ENCODE measurements at places on chromosomes 7 and 10. TPM values are rescaled to one million over a fixed set of nuclear protein-coding genes. Genes with fewer than 3 reads are reported as not detected.

- H3K27me3 ChIP-seq = no peaks in the 10 kb centered on the region
- no peak overlapping the region for H3K4me3 ChIP-seq
- H3K27ac ChIP-seq = no peak overlapping the region
- no peaks in the 10 kb centered on the region for H3K4me1 ChIP-seq
- DNase-seq = no peak
Measured at GRCh38 chr7:82335927-82336326, 107.7 kb downstream of the CACNA2D1 start.

DNA sequence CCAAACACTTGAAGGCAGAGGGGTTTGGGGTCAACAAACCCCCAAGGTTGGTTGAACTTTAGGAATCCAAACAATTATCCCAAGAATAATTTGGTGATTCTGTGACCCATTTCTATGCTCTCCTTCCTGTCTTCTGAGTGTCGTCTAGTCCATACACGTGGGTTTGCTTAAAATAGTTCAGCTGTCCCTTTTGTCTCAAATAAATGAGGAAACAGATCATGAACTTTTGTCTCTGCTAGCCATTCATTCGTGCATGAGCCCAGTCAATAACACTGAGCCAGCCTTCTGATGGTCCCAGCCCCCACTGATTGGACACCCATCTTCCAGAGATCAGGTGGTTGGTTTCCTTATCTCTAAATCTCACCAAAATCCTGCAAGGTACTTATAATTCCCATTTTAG is 255.4 kb downstream of the PRPF18 start:
- no peaks in the 10 kb centered on the region for H3K36me3 ChIP-seq
- H3K4me3 ChIP-seq = no peak overlapping the region
- peaks cover 6% of the 10 kb centered on the region for H3K27me3 ChIP-seq
- DNase-seq = no peak

GRCh38 chr7:101701153-101701794 is 72.2 kb upstream of the MYL10 start:
- H3K4me3 ChIP-seq = no peak overlapping the region
- H3K27me3 ChIP-seq = peaks cover 34% of the 10 kb centered on the region
- H3K4me1 ChIP-seq = no peaks in the 10 kb centered on the region
- no peaks in the 10 kb centered on the region for H3K36me3 ChIP-seq
- no peak for DNase-seq

GRCh38 chr7:138429577-138430250 is 30.3 kb upstream of the TRIM24 start:
- H3K27ac ChIP-seq = no peak overlapping the region
- no peak overlapping the region for H3K4me3 ChIP-seq
- H3K36me3 ChIP-seq = no peaks in the 10 kb centered on the region

DNA sequence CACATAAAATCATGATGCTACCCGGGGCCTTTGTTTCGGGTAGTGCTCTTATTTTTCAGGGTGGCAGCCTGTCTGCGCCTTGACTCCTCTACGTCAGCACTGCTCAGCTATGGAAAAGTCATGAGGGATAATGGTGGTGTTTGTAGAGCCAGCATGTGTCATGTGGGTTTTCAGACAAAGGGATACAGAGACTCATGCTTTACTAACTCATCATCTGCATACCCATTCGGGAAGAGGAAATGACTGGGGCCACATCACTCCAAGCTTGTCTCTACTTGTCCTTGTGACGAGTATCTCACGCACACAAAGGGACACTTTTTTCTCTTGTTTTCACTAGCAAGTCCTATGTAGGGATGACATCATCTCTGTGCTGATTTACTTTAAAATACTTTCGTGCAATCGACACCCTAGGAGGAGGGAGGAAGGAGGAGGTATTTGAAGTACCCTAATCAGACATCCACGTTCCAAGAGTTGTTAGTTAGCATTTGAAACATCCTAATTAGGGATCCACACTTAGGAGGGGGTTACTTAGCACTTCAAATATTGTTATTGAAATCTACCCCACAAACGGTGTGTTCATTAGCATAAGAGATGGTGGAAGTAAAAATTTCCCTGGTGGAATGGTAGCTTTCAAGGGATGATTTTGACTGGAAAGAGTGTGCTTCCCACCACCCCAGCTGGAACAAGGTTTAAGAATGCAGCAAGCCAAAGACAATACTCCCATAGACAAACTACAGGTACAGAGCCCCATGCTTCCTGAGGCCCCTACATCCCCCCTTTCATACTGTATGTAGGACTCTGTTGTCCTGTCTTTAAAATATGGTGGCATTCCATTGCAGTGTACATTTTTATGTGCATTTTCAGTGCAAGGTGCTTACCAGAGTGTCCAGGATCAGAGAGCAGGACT is 52.0 kb downstream of the THNSL1 start:
- no peak for DNase-seq
- H3K36me3 ChIP-seq = no peaks in the 10 kb centered on the region
- H3K4me3 ChIP-seq = no peak overlapping the region
- no peaks in the 10 kb centered on the region for H3K27me3 ChIP-seq
- H3K27ac ChIP-seq = no peak overlapping the region

- H3K36me3 ChIP-seq = no peaks in the 10 kb centered on the region
- DNase-seq = no peak
Measured at GRCh38 chr7:3264693-3265339, 36.2 kb upstream of the SDK1 start.

GRCh38 chr7:129298268-129298893 is 73.6 kb downstream of the AHCYL2 start:
- no peak overlapping the region for H3K4me3 ChIP-seq
- H3K27ac ChIP-seq = no peak overlapping the region
- no peaks in the 10 kb centered on the region for H3K4me1 ChIP-seq
- peak; percentile 38 for DNase-seq

DNA sequence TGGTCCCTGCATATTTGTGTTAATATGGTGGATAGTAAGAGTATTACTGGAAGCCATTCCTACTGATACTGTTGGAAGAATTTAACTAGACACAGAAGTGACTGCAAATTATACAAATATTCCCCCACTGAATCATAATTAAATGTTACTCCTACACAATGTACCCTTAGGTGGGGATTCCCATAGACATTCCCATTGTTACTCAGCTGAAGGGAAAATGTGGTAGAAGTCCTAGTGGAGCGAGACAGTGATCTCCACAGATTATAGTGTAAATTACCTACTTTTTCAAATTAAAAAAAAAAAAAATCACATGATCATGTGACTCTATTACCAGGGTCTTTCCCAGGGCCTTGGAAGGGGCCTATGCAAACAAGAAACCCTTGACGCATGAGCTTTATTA is 611.8 kb downstream of the LRMDA start:
- H3K27ac ChIP-seq = no peak overlapping the region
- H3K4me1 ChIP-seq = no peaks in the 10 kb centered on the region
- H3K4me3 ChIP-seq = no peak overlapping the region
- H3K27me3 ChIP-seq = no peaks in the 10 kb centered on the region
- DNase-seq = no peak
- peaks cover 5% of the 10 kb centered on the region for H3K36me3 ChIP-seq

DNA sequence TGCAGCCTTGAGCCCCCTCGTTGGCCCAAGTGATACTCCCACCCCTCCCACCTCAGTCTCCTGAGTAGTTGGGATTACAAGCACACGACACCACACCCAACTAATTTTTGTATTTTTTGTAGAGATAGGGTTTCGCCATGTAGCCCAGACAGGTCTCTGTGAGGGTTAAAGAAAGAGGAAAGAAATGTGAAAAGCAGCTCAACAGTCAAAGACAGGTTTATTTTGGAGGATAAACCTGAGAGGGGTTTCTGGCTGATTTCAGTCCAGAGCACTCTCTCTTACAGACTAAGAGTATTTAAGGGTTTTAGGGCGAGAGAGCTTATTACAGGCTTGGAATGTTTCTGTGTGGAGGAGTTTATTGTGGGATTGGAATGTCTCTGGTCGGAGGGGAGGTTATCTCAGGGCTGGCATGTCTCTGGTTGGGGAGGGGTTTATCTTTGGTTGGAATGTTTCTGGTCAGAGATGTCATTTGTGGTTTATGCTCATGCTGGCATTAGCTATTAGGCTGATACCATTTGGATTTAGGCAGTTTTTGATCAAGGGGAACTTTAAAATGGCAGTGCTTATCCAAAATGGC is 26.1 kb upstream of the SNX10 start:
- H3K27me3 ChIP-seq = no peaks in the 10 kb centered on the region
- H3K4me1 ChIP-seq = no peaks in the 10 kb centered on the region
- H3K27ac ChIP-seq = no peak overlapping the region
- H3K36me3 ChIP-seq = no peaks in the 10 kb centered on the region
- no peak overlapping the region for H3K4me3 ChIP-seq
- DNase-seq = no peak

- H3K36me3 ChIP-seq = no peaks in the 10 kb centered on the region
- H3K4me3 ChIP-seq = no peak overlapping the region
- no peaks in the 10 kb centered on the region for H3K4me1 ChIP-seq
Measured at GRCh38 chr10:58704671-58705141, 192.0 kb downstream of the BICC1 start.

DNA sequence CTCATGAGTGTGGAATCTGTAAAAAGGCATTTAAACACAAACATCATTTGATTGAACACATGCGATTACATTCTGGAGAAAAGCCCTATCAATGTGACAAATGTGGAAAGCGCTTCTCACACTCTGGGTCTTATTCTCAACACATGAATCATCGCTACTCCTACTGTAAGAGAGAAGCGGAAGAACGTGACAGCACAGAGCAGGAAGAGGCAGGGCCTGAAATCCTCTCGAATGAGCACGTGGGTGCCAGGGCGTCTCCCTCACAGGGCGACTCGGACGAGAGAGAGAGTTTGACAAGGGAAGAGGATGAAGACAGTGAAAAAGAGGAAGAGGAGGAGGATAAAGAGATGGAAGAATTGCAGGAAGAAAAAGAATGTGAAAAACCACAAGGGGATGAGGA is 207.7 kb downstream of the ZEB1 start:
- no peaks in the 10 kb centered on the region for H3K4me1 ChIP-seq
- peaks cover 25% of the 10 kb centered on the region for H3K36me3 ChIP-seq
- no peaks in the 10 kb centered on the region for H3K27me3 ChIP-seq
- DNase-seq = no peak

GRCh38 chr7:111101856-111102646 is 11.1 kb downstream of the LRRN3 start:
- H3K36me3 ChIP-seq = no peaks in the 10 kb centered on the region
- H3K4me1 ChIP-seq = no peaks in the 10 kb centered on the region
- no peak overlapping the region for H3K27ac ChIP-seq
- H3K27me3 ChIP-seq = no peaks in the 10 kb centered on the region
- no peak overlapping the region for H3K4me3 ChIP-seq

DNA sequence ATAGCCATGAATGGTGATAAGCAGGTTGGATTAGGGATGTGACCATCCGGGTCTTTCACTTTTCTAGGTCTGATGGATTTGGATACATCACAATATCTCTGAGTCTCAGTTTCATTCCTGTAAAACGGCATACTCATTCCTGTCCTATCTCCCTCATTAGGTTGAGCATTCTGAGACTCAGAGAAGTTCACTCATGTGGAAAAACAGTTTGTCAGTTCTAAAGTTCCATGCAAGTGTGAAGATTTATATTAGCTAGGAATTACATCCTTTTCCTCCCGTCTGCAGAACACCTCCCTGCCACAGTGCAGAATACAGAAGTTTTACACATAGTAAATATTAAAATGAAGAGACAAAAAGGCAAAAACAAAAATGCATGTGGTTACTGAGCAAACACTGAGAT is 94.2 kb upstream of the SLC25A13 start:
- no peak for DNase-seq
- H3K4me1 ChIP-seq = no peaks in the 10 kb centered on the region
- H3K27me3 ChIP-seq = no peaks in the 10 kb centered on the region
- H3K27ac ChIP-seq = no peak overlapping the region
- H3K36me3 ChIP-seq = no peaks in the 10 kb centered on the region

DNA sequence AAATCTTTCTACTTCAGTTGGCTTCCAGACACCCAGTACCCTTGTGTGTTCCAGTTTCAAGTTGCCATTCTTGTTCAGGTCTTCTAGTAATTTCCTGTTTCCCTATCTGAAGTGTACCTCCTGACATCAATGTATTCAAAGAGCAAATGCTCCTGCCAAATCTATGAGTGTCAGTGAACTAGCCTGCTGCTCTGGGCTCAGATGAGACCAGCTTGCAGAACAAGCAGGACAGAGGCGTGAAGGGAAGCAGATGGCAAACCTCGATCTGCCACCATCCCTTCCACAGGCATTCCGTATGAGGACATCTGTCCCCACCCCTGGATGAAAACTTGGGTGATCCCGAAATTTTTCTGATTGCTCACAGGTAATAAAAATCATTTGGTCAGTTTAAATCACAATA is 4.4 kb upstream of the MPP7 start:
- no peak overlapping the region for H3K4me3 ChIP-seq
- peaks cover 2% of the 10 kb centered on the region for H3K27me3 ChIP-seq
- no peaks in the 10 kb centered on the region for H3K4me1 ChIP-seq
- no peak overlapping the region for H3K27ac ChIP-seq
- DNase-seq = no peak
- no peaks in the 10 kb centered on the region for H3K36me3 ChIP-seq

DNA sequence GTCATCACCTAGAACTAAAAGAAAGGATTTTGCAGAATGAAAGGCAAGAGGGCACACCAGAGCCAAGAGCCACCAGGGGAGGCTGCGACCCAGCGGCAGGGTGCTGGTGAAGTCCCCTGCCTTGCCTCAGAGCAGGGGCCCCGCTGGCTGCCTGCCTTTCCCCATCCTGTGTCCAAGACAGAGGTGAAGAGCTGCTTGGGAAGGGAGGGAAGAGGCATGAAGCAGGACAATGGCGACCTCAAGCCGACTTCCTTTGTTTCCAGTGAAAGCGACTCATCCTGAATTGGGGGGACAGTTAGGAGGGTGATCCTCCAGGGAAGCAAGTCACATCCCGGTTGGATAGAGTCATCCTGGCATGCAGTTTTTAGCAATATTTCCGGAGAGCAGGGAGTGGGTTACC is 255.5 kb upstream of the YAE1 start:
- DNase-seq = no peak
- H3K27ac ChIP-seq = no peak overlapping the region
- no peaks in the 10 kb centered on the region for H3K36me3 ChIP-seq
- no peak overlapping the region for H3K4me3 ChIP-seq
- no peaks in the 10 kb centered on the region for H3K4me1 ChIP-seq
- no peaks in the 10 kb centered on the region for H3K27me3 ChIP-seq

The PIP gene
- total RNA-seq = 6.9 TPM

The LBX1 gene
- total RNA-seq = 0.47 TPM

The TRIM8 gene
- total RNA-seq = 180 TPM

The DKK1 gene
- total RNA-seq = 36.0 TPM

The PRLHR gene
- not detected for total RNA-seq

The MKX gene
- 0.29 TPM for total RNA-seq

The CAMK2G gene
- total RNA-seq = 36.6 TPM

The CHST3 gene
- total RNA-seq = 10.3 TPM

The IQUB gene
- 0.87 TPM for total RNA-seq

The REEP3 gene
- total RNA-seq = 45.8 TPM
